ENCODE measurements at places on chromosomes 13 and 19.

- DNase-seq = no peak
These were observed 172.7 kb downstream of the SLITRK1 start for GRCh38 chr13:83709426-83710132.

GRCh38 chr13:105031306-105031705 is 1504.2 kb downstream of the EFNB2 start:
- no peak for DNase-seq

DNA sequence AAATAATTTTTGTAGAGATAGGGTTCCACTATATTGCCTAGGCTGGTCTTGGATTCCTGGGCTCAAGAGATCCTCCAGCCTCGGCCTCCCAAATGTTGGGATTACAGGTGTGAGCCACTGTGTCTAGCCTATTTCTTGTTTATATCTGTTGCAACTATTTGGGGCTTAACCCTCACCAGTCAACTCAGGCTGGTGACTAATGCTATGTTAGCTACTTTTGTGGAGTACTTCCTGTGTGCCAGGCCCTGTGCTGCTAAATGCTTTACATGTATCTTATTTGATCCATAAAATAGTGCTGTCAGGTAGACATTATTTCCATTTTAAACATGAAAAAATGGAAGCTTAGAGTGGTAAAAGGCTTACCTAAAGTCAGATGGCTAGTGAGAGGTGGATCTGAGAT is 13.8 kb downstream of the CEACAM1 start:
- DNase-seq = no peak

GRCh38 chr13:108859197-108860012 is 230.0 kb downstream of the MYO16 start:
- peak; percentile 43 for DNase-seq

- DNase-seq = no peak
These were observed 937 bp upstream of the SPRY2 start for GRCh38 chr13:80341756-80342370.

- DNase-seq = peak; percentile 90
These were observed 149.5 kb downstream of the DCT start for GRCh38 chr13:94329754-94330551.

DNA sequence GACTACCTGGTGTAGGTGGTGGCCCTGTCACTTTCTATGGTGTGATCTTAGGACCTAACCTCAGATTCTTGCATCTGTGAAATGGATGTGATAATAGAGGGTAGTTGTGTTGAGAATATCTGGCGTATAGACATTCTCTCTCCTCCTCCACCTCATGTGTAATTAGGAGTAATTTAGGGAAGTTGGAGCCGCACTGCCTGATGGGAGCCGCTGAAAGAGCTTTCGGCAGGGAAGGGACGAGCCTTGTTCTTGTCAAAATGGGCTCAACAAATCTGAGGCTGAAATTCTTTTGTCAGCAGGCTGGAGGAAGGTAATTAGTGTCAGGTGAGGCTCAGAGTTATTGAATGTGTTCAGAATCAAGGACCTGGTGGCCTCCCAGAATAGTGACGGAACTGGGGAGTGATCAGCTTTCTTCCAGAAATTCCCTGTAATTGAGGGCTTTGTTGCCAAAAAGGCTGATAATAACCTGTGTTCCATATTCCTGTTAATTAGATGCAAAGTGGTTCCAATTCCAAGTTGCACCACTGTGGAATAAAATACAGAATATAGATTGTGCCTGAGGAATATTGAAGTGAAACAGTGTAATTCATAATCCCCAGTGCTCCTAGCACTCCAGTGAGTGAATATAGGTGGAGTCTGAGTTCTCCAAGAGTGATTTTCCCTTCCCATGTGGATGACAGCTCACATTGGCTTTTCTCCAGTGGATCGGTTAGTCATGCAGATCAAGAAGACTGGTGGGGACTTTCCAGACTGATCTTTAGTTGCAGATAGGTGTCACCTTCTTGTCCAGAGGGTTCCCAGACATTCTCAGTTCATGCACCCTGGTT is 47.5 kb downstream of the SPATA13 start:
- peak; percentile 79 for DNase-seq
